Sciatic nerve (tissue), 2 donors: ENCODE measurements at places on chromosomes 1 and 21.
A peak's percentile ranks its signal among the peaks of the same experiment; 100 is the strongest.

GRCh38 chr1:15764269-15764764 is 5.7 kb downstream of the FBLIM1 start:
- DNase-seq, result no peak

DNA sequence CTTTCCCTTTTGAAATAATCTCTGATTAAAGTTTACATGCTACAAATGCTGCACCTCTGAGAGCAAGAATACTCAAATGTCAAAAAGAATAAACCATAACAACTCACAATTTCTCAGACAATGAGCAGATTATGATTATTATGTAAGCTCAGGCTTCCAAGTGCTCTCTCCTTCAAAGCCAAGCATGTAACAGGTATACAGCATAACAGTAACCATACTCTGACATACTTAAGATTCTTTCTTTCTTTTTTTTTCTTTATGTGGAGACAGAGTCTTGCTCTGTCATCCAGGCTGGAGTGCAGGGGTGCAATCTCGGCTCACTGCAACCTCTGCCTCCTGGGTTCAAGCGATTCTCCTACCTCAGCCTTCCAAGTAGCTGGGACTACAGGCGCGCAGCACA is 155.4 kb downstream of the EIF4G3 start:
- no peak for DNase-seq

GRCh38 chr1:241447031-241447644 is 72.4 kb downstream of the FH start:
- no peak for DNase-seq

DNA sequence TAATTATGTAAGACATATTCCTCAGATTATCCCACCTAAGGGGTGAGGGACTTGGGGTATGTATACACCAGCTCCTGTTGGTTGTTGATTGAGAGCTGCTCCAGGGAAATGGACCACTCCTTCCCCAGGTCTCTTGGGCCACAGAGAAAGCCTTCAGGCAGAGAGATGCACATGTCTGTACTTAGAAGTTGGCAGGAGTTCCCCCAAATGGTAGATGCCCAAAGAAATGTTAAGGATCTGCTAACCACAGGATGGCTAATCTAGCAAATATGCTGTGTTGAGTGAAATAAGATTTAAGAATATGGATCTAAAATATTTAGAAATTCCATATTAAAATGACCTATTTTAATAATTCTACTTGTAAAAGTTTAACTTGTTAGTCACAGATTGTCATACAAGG is 100.8 kb upstream of the DNAH14 start:
- no peak for DNase-seq

DNA sequence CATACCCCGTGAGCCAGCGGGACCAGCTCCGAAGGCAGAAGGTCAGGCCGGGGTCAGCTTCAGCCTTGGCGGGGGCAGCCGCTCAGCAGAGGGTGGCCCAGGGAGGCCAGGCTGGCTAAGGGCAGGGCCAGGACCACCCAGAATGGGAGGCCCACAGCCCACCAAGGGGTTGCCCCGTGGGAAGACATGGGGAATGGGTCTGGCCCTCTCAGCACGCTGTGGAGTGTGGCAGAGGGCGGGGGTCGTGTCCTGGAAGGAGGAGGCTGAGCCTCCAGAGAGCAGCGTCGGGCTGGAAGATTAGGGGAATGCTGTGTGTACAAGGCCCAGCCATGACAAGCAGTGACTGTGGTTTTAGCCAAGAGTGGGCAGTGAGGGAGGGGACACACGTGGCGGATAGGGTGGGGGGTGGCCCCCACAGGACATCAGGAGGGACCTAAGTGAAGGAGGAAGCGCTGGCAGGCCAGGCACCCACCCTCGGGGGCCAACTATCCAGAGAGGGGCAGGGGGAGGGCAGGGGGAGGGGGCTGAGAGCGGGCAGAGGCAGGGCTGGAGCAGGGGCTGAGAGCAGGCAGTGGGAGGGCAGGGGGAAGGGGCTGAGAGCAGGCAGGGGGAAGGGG is 43.9 kb upstream of the POFUT2 start:
- DNase-seq, result peak; percentile 58

DNA sequence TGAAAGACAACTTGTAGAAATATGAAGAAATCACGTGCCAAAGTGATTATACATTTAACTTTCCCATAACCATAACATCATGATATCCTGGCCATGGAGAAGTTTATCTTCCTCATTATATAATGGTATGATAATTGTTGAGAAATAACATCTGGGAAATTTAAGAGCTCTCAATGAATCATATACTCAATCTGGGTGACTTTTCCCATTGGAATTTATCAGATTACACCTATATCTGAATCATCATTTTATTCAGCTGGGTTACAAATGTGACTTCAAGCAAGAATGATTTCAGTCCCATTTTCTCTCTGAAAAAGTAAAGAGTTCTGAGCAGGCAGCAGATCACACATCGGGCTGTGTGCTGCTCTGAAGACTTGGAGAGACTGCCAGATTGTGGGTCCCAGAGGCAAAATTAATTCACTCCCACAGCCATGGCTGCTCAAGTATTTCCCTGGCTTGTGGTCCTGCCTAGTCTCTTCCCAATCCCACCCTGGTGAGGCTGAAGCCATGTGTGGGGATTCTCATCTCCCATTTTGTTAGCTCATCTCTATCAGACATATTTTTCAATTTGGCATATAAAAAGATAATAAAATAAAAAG is 278.0 kb downstream of the MRPL39 start:
- no peak for DNase-seq

GRCh38 chr1:75035536-75035935 is 98.7 kb upstream of the LHX8 start:
- DNase-seq, result no peak

DNA sequence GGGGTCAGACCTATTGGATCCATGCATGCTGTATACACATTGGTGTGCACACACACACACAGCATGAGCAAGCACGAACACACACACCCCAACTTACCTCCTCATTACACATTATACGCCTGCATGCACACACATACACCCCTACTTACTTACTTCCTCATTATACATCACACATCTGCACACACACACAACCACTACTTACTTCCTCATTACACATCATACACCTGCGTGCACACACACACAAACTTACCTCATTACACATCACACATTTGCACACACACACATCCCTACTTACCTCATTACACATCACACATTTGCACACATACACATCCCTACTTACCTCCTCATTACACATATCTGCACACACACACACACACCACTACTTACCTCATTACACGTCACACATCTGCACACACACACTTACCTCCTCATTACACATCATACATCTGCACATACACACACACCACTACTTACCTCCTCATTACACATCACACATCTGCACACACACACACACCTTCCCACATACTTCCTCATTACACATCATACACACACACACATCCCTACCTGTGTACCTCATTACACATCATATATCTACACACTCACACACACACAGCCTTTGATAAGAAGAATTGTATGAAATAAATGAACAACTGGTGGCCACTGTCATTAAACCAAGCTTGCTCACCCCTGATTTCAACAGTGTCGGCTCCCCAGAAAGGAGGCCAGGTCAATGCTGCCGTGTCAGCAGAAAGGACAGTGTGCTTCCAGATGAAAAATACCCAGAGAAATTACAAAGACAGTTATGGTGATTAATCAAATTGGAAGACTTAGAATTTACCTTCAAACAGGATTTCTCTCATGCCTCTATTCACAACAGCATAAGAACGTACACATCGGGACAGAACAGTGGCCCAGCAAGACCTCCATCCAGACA is 117.8 kb downstream of the SETD4 start:
- DNase-seq, result no peak

DNA sequence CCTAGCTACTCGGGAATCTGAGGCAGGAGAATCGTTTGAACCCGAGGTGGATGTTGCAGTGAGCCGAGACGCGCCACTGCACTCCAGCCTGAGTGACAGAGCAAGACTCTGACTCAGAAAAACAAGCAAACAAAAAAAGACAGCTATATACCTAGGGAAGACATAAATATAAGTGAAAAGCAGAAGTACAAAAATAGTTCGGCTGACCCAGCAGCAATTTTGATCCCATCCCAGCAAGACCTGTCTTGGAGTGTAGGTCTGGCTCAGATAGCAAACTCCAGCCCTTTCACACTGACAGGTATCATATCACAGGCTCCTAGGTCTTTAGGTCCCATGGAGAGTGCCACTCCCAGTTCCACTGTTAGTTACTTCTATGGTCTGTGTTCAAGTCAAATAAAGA is 14.6 kb downstream of the MTX1 start:
- no peak for DNase-seq
